ENCODE measurements at places on chromosomes 1 and 21.

DNA sequence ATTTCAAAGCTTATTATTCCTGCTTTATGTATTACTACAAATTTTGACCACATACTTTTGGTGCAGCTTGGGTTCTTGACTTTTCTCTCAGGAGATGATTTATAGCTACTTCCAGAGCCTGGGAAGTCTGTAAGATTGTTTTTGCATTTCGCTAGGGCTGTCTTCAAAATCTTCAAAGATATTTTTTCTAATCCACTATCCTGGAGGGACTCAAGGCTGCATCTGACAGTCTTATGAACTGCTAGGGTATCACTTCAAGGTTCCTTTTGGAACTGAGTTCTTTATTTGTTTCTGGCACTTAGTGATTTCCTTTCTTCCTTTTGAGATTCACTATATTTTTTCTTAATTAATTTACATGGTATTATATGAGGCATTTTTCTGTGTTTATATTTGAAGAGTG, 90.0 kb upstream of the LYPLAL1 start:
- no peak for DNase-seq

DNA sequence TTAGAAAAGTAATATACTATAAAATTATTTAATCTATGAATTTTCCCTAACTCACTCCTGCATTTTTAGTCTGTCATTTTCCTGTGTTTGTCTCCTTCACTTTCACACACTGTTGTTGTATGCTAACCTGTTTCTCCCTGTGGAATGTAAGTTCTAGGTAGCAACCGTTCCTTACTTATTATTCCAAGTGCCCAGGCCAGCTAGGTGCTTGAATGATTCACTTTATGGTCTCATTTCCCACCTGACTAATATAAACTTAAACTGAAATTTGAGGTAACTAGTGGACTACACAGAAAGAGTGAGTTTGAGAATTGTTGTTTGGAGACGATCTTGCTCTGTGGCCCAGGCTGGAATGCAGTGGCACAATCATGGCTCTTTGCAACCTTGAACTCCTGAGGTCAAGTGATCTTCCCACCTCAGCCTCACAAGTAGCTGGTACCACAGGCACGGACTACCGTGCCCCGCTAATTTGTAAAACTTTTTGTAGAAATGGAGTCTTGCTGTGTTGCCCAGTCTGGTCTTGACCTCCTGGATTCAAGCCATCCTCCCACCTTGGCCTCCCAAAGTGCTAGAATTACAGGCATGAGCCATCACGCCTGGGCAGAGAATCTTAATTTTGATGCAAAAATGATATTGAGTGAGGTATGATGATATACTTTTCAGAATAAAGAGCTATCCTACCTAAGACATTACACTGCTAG, 1.9 kb downstream of the ZYG11B start:
- no peak for DNase-seq

GRCh38 chr1:67004176-67004575, 49.8 kb downstream of the SLC35D1 start:
- no peak for DNase-seq

- no peak for DNase-seq
These were observed 4.3 kb downstream of the SLC9A1 start for GRCh38 chr1:27150641-27151040.

GRCh38 chr1:231971397-231972110, 345.0 kb downstream of the DISC1 start:
- peak; percentile 36 for DNase-seq

- DNase-seq, result no peak
These were observed 10.3 kb downstream of the ADGRB2 start for GRCh38 chr1:31753707-31754349.

DNA sequence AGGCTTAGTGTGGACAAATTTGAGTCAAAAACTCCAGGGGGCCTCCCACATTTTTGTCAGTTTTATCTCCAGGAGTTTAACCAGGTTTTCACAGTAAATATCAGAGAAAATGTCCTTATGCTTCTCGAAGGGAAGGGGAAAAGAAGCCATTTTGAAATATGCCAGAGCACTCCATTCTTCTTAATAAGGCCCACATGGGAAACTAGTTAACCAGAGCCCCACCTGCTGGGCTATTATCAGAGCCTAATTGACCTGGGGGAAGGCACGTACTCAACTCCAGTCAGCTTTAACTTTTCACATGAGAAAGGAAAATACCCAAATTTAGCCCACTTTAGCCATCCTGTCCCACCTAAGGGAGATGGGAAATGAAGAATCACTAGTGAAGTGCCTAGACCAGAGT, 296.3 kb downstream of the PTBP2 start:
- no peak for DNase-seq

DNA sequence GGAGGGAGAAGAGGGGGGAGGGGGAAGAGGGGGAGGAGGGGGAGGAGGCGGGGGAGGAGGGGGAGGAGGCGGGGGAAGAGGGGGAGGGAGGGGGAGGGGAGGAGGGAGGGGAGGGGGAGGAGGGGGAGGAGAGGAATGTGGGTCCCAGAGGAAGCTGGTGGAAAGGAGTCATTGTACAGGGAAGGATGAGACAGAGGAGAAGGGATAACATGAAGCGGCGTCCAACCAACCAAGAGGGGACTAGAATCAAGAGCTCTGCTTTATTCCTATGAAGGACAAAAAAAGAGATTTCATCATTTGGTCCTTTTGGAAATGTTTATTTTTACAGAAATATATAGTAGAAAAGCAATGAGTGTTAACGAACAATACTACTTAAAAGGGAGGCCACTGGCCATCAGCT, 24.5 kb downstream of the COA6 start:
- no peak for DNase-seq

DNA sequence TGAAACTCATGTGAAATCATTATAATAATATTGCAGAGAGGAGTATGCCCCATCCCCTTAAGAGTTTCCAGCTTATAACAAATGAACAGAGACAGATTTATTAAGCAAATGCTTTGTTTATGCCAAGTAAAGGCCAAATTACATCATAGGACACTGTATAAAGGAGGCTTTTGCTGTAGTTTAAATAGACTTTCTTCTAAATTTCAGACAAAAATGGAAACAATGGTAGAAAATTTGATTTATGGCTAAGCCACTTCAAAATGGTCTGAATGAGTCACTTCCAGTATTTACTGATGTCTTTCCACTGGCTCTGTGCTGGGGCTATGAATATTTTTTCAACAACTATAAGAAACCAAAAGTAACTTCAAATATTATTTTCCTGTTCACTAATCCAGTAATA, 81.1 kb upstream of the ST6GALNAC5 start:
- no peak for DNase-seq

- no peak for DNase-seq
These were observed 122.1 kb downstream of the UBR4 start for GRCh38 chr1:19087737-19088594.

DNA sequence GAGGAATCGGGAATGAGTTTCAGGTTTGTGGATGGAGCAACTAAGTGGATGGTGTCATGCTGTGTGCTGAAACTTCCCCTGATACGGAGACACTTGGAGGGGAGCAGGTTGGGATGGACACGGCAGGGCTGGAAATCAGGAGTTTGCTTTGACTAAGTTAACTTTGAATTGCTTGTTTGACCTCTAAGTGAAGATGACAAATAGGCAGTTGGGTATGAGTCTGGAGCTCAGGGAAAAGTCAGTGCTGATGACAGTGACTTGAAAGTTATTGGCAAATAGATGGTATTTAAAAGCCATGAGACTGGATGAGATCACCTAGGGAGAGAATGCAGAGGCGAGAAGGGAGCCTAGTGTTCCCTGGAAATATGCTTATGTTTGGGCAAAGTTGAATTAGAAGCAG, 12.8 kb upstream of the ZSCAN20 start:
- DNase-seq, result no peak

DNA sequence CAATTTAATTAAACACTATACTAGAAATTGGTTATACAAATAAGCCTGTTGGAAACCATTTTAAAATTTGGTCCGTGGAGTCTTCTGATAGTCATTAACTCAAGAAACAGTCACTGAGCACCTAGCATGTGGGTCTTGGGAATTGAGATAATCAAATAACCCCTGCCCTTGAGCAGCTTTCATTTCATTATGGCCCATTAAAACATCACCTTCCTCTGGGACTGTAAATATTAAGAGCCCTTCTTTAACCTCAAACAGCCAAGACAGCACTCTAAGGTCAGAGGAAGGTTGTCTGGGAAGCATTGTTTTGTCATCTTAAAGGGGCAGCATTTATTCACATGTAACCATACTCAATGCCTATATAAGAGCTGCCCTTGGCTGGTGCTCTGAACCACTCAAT, 610.3 kb upstream of the USP24 start:
- no peak for DNase-seq

DNA sequence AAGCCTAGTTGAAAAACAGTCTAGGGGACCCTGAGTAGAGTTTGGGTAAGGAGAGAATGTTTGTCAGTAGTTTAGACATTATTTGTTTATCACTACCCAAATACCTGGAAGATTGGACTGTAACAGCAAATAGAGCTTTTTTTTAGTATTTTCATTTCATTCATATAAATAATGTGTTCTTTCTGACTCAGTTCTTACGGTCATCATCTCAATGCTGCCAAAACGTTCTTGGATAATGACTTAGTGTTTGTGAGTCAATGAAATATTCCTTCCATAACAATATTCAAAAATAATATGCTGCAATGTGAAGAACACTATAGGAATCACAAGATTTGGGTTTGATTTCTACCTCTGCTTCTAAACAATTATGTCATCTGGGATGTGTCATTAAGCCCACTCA, 400.0 kb upstream of the PKN2 start:
- DNase-seq, result no peak

Data from non-pigmented ciliary epithelial cell (primary cell).